ENCODE measurements at places on chromosomes 4 and X.

DNA sequence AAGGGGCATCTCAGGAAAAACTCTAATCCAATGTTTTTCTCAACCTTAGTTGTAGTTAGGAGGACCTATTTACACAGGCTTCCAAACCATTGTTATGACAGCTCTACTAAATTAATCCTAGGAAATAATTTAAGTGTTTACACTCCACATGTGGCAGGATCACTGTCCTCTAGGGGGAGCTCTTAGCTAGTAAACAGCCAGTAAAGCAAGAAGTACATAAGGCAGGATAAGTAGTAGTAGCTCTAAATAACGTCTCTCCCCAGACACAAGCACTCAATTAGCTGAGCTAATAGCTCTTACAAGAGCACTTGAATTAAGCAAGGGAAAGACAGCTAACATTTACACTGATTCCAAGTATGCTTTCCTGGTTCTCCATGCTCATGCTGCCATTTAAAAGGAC lies 37.3 kb downstream of the NUDT11 start:
- no peak for DNase-seq

GRCh38 chr4:93183576-93183975 lies 645.0 kb upstream of the ATOH1 start:
- no peak for DNase-seq

- no peak for DNase-seq
Observed at GRCh38 chr4:33349376-33349775, 2629.2 kb downstream of the PCDH7 start.

- DNase-seq, result no peak
Observed at GRCh38 chrX:154401918-154402621, 3.9 kb downstream of the RPL10 start.

- DNase-seq, result no peak
Observed at GRCh38 chr4:140213116-140213515, 59.1 kb upstream of the MAML3 start.

DNA sequence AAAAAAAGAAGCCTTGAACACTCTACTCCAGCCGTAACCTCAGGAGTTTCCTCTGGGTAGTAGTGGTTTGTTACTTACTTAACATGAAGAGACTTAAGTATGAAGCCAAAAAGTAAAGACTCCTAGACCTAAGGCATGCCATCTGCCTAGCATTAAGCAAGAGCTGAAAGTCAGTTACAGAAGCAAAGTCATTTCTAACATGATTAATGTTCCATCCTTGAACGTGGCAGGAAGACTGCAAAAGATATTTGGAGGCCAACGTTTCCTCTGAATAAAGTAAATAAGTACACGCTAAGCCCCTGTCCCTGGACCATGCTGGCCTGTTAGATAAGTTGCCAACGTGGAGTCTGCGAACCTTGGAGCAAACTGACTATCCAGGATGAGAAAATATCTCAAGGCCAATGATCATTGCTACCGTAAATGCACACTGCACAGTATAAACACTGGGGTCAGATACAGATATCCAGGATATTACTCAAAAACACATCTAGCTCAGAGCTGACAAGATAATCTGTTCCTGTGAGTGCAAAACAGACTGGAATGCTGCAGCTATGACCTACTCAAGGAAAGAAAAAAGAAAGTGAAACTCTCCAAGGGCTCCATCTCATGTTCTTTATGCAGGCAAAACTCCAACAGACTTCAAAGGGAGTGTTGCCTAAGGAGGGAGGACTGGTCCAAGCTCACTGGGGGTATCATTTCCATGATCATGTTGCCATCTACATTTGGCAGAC lies 255.8 kb downstream of the COL25A1 start:
- DNase-seq, result no peak

GRCh38 chr4:155706147-155706546 lies 39.5 kb downstream of the GUCY1A1 start:
- DNase-seq, result no peak

- no peak for DNase-seq
Observed at GRCh38 chr4:142883040-142883832, 37.1 kb upstream of the INPP4B start.

DNA sequence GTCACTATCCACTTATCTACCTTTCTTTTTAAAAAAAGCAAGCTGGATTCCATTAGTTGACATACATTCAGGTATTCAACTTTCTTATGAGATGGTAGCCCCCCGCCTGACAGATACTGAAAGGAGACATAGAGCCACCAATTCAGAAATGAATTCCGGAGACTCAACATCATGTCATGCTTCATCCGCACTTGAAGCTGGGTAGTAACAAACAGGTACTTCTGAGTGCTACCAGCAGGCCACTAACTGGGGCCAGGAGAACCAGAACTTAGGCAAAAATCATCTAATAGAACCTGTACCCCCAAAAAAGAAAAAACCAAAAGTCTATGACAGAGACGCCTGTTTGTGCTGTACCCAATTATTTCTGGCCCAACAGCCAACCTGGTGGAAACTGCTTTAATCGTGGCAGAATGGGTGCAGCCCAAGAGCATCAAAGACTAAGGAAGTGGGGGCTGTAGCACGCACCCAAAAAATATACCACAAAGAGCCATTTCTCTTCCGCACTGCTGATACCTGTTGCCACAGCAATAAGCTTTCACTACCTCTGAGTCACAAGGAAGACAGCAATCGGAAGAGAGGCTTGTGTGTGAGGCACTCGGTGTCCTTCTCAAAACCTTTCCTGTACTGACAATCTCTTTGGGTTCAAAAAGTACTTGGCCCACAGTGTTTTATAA lies 84.8 kb downstream of the AFAP1 start:
- DNase-seq, result peak; percentile 30

GRCh38 chr4:26727844-26728243 lies 132.8 kb upstream of the STIM2 start:
- DNase-seq, result no peak

DNA sequence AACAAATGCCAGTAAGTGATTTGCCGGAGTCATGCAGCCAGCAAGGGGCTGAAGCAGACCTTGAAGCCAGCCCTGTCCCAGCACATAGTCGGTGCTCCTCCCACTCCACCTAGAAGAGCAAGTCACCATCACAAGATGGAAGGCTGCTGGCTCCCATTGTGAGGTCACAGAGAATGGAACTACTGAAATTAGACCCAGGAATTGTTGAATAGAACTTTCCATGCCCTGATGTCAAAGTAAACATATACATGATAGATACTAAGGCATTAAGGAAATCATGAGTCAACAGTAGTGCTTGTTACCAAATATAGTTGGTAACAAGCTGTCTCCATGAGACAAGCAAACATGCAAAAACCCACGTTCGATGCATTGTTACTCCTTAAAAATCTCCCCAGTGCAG lies 177.1 kb upstream of the MID1 start:
- DNase-seq, result no peak

GRCh38 chr4:169092889-169093522 lies 83.0 kb upstream of the CBR4 start:
- DNase-seq, result no peak

- no peak for DNase-seq
Observed at GRCh38 chrX:146658379-146658778, 151.2 kb upstream of the CXorf51B start.

- no peak for DNase-seq
Observed at GRCh38 chrX:87409113-87409841, 108.3 kb upstream of the KLHL4 start.

GRCh38 chr4:78171482-78171881 lies 114.4 kb downstream of the FRAS1 start:
- no peak for DNase-seq

DNA sequence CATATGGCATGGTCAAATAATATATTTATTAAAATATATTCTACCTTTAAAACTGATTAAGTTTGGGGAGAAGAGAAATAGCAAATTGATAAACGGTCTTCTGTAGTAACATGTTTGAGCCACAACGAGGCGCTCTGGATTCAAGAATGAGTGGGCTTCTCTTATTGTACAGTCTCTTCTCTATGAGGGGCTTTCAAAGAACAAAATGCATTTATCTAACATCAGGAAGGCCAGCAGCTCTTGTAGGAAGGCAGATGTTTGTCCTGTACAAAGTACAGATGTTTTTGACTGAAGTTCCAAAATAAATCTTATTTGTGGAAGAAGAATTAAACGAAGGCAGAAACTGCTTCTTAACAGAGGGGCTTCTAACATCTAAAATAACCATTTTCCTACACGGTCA lies 153.6 kb downstream of the RASL11B start:
- DNase-seq, result peak; percentile 2

DNA sequence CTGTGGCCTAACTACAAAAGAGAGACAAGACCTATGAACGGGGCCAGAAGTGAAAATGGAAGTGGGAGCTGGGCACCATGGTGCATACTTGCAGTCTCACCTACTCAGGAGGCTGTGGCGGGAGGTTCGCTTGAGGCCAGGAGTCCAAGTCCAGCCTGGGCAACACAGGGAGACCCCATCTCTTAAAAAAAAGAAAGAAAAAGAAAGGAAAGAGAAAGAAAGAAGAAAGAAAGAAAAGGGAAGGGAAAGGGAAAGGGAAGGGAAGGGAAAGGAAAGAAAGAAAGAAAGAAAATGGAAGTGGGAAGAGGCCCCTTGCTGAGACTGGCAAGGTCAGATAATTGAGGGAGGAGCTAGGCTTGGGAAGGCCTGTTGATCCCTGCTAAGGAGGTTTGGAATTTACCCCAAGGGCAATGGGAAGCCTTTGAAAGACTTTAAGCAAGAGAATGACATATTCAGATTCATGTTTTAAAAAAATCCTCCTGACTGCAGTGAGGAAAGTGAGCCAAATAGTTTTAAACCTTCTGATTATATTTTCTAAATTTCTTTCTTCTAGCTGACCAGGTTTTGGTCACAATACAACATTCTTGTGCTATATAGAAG lies 17.7 kb upstream of the HERC5 start:
- no peak for DNase-seq

- DNase-seq, result no peak
Observed at GRCh38 chrX:22538580-22538979, 265.9 kb downstream of the CBLL2 start.

DNA sequence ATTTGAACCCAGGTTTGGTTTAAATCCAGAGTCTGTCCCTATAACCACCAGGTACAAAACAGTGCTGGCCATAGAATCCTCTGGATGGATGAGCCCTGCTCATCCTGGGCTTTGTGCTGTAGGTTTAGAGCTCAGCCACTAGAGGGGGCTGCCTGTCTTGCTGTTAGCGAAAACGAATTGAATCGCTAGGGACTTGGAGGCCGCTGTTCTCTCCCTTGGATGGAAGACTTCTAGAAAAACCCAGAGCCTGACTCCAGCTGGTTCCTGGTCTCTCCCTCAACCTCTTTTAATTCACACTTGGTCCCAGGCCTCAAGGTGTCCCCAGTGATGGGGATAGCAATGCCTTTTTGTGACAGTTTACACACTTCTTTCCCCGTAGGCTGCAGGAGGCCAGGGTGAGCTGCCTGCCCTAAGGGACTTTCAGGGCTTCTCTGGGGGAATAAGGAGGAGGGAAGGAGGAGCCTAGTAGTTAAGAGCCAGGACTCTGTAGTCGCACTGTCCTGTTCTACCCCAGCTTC lies 8.7 kb downstream of the RIPPLY1 start:
- no peak for DNase-seq

- DNase-seq, result no peak
Observed at GRCh38 chr4:122783301-122784215, 43.1 kb upstream of the FGF2 start.

DNA sequence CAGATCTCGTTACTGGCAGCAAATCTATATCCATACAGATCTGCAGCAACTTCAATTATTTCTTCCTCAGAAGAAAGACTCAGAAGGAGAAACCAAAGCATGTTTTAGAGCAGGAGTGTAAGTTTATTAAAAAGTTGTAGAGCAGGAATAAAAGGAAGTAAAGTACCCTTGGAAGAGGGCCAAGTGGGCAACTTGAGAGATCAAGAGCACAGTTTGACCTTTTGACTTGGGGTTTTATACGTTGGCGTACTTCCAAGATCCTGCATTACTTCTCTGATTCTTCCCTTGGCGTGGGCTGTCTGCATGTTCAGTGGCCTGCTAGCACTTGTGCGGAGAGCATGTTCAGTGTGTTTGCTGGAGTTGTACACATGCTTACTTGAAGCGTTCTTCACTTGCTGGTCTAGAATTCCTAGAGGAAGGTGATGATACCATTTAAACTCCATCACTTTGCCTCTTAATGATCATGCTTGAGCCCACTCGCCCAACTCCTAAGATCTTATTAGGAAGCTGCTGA lies 1114.7 kb upstream of the PABPC4L start:
- DNase-seq, result no peak

- DNase-seq, result no peak
Observed at GRCh38 chr4:15779306-15779705, 1.2 kb downstream of the CD38 start.

DNA sequence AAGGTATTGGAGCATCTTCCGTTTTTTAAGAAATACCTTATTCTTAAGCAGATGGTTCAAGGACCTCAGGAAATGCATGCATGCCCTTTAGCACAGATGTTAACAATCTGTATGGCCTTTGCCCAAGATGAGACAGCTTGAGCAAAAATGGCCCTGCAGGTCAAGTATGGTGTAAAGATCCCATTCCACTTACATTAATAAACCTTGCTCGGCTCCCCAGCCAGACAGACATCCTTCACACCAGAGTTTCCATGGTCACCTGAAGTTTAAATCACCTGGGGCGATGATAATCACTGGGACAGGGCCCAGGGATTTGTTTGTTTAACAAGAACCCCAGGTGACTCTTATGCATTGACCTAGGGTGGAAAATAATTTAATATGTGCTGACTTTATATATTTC lies 287.0 kb upstream of the NOCT start:
- no peak for DNase-seq

GRCh38 chrX:145609951-145610511 lies 207.6 kb upstream of the SLITRK2 start:
- no peak for DNase-seq

DNA sequence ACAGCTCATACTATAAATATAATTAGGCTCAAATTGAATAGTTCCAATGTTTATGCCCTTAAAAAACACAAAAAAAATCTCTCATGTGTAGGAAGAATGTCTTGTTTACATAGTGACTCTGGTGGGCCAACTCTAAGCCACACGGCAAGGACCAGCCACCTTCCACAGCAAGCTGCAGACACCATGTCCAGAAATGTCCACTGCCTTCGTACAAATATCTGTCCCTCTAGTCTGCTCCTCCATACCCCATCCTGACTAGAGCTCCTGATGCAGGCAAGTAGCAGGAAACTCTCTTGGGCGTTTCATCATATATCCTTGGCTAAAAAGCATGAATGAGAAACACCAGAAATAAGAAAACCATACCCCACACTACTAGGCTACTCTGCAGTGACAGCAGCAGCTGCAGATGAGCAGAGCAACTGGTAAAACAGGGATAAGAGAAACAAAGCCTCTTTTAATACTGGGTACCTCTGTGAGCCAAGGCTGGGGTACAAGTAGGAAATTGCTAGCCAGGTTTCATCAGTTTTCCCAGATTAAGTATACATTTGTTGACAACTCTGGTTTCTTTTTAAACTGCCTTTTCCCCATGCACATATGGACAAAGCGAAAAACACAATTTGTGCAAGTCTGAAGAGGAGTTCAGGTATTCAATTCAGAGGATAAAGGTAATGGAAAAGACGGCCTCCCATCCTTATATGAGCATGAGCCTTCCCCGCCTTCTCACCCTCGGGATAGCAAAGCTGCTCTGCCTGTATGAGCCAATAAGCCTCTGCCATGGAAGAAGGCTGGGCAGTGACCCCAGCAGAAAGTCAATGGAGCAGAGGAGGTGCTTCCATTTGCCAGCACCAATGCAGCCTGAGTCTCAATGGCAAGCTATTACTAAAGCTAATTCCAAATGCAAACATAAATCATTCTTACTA lies 245.4 kb downstream of the DCLK2 start:
- no peak for DNase-seq

GRCh38 chrX:150088766-150089518 lies 150.7 kb upstream of the EOLA2 start:
- no peak for DNase-seq

GRCh38 chrX:18654875-18655836 lies 16.8 kb downstream of the RS1 start:
- DNase-seq, result no peak

Data from stimulated activated CD8-positive, alpha-beta memory T cell treated with anti-CD3 and anti-CD28 coated beads, Interleukin-2, amount 100 ng/mL, for 48 hours (primary cell).